Stimulated activated naive CD8-positive, alpha-beta T cell treated with anti-CD3 and anti-CD28 coated beads, Interleukin-15, Interleukin-2, amounts not matched to agents 100 U/mL and 50 U/mL, for 24 hours (primary cell): ENCODE measurements at places on chromosomes 4 and X.

GRCh38 chrX:17535229-17535628, 160.2 kb downstream of the NHS start:
- peak; percentile 52 for DNase-seq

- no peak for DNase-seq
These were observed 1069.5 kb downstream of the FAM133A start for GRCh38 chrX:94743478-94743877.

GRCh38 chrX:16196829-16197228, 29.5 kb downstream of the MAGEB17 start:
- DNase-seq, result no peak

DNA sequence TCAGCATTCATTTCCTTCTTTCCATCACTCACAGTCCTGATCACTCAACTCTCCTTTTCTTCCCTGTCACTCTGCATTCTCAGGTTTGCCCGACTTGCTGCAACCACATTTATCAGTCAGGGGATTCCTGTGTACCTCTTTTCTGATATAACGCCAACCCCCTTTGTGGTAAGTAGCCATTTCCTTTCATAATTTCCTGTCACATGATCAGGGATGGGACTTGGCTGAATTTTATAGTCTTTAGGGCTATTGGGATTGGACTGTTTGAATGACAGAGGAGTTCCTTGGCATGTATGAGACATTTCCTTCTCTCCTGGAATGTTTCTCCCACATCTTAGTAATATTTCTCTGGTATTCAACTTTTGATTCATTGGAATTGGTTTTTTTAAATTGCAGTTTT, 11.0 kb downstream of the PGM2 start:
- no peak for DNase-seq

DNA sequence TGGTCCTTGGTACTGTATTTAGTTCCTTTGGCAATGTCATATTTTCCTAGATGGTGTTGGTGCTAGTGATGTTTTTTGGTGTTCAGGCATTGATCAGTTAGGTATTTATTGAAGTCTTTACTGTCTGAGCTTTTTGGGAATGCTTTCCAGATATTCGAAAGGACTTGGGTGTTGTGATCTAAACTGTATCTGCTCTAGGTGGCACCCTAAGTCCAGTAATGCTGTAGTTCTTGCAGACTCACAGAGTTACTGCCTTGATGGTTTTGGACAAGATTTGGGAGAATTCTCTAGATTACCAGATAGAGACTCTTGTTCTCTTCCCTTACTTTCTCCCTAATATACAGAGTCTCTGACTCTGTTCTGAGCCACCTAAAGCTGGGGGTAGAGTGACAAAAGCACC, 513.6 kb upstream of the PITX2 start:
- DNase-seq, result no peak

- no peak for DNase-seq
These were observed 92.6 kb downstream of the IL13RA2 start for GRCh38 chrX:114924856-114925255.

GRCh38 chr4:172869621-172870268, 298.9 kb upstream of the GALNT7 start:
- DNase-seq, result no peak

GRCh38 chrX:73683236-73683859, 120.4 kb downstream of the CHIC1 start:
- DNase-seq, result no peak

DNA sequence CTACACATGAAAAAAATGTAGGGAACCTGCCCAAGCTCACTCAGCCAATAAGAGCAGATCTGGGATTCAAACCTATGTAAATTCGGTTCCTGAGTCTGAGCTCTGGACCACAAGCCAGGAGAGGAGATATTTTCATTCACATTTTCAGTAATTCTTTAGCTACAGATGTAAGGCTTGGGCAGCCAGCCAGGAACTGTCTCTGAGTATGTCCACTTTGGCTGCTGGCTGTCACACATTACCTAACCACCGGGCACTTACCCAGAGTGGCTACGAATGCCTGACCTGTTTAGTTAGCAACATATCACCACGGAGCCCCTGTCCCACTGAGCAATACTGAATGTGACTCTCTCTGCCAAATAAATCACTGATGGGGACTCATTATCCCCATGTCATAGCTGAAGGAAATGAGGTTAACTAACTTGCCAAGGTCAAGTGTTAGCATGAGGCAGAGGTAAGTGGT, 15.3 kb downstream of the USP46 start:
- DNase-seq, result no peak

DNA sequence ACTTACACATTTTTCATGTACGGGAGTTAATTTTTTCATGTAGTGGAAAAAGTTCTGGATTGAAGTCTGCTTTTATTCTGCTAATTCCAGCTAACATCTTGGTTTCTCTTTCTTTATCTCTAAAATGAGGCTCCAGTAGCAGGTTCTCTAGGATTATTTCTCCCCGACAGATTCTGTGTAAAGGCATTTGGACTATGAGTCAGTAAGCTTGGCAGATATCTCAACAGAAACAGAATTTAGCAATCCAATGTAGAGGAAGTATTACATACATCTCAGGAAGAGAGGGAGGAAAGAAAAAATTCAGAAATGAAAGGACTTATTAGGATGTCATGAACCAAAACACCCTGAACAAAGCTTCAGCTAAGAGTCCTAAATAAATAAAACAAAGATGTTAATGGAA, 1682.3 kb upstream of the TENM3 start:
- no peak for DNase-seq

DNA sequence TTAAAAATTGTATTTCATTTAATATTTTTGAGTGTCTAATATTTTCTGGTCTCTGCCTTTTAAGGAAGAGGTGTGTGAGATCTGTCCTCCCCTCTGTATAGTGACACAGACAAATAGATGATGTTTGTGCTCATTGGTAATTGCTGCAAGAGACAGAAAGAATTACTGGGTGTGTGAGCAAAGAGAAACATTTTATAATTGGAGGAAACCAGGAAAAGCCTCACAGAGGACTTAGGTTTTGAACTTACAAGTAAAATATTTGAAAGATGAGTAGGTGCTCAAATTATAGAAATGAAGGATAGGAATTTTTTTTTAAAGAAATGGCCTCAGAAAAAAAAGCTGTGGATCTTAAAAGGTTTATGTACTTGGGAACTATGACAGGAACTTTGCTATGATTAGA, 149.8 kb downstream of the SPCS3 start:
- DNase-seq, result no peak

DNA sequence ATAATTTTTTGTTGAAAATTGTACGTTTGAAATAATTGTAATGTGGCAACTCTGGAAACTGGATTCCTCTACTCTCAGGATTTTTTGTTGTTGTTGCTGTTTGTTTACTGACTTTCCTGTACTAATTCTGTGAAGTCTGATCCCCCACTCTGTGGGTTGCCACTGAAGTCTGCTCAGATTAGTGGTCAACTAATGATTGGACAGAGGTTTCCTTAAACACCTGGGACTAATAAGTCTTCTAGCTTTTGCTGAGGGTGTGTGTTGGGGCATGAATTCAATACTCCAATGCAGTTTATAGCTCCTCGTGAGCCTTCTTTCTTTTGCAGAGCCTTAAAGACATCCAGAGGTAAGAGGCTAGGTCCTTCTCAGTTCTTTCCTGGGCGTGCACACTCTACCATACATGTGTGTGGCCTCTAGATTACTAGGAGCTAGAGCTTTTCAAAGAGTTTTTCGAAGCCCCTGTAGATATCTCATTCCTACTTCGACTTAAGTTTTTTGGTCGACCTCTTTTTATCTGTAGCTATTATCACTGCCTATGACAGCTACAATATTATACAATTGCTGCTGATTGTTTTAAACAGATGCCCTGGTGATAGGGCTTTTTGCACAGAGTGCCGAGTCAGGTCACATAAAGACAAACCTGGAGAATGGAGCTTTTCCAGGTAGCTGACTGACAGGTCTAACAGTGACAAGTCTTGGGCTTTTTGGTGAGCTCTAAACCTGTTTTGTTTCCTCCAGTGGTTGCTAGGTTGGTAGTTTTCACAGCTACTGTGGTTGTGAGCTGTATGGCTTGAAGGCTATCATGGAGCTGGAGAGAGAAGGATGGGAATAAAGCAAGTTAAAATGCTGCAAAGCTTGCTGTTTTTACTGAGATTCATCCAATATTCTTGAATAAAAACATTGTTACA, 34.0 kb downstream of the BMP2K start:
- DNase-seq, result no peak

DNA sequence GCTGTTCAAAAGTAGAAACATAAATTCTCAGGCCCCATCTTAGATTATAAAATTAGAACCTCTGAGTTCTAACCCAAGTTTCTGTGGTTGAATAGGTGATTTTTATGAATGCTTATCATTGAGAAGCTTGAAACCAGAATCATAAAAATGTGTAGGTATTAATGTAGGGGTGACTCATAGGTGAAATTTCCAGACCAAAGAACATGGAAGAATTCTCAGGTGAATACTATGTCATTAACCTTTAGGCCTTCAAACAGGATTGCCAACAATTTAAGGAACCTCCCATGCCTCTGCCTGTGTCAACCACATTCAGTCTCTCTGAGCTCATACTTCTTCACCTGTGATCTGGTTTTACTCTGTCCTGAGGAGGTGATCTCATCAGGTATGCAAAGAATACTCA, 177.8 kb downstream of the NPFFR2 start:
- DNase-seq, result no peak

DNA sequence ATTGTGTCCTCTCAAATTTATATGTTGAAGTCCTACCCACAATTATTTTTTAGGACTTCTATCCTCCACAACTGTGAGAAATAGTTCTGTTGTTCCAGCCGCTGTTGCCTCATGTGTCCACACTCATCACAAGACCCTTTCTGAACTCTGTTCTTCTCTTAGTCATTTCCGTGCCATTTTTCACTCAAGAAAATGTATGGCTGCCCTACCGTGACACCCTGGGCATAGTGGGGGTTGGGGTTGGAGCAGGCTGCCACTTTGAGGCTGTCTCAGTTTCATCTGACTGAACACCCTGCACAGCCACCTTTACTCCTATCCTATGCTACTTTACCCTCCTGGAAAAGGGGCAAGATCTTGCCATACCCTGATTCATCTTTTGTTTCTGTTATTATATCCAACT, 319.1 kb downstream of the TENM3 start:
- no peak for DNase-seq
